Left ventricle myocardium superior (tissue), 1 donor: ENCODE measurements at places on chromosomes 11 and 22. TPM values are rescaled to one million over a fixed set of nuclear protein-coding genes. Genes with fewer than 3 reads are reported as not detected.

DNA sequence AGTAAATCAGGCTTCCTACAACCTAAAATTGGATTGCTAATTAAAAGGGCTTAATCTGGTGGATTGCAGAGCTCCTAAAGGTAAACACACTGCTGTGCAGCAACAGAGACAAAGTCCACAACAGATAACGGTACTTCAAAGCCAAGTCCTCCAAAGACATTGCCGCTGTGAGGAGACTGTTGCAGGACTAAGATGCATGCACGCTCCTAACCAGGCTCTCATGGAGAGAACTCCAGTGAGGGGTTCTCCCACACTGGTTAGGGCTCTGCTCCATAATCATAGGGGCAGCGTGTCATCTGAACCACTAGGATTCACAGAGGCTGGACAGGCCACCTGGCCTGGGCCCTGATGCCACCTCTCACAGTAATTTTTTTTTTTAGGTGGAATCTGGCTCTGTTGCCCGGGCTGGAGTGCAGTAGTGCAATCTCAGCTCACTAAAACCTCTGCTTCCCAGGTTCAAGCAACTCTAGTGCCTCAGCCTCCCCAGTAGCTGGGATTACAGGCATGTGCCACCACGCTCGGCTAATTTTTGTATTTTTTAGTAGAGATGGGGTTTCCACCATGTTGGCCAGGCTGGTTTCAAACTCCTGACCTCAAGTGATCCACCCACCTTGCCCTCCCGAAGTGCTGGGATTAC, 56.9 kb upstream of the ARFGAP3 start:
- no peak for DNase-seq

- DNase-seq = no peak
These were observed 22.8 kb downstream of the THOC5 start for GRCh38 chr22:29530716-29531115.

DNA sequence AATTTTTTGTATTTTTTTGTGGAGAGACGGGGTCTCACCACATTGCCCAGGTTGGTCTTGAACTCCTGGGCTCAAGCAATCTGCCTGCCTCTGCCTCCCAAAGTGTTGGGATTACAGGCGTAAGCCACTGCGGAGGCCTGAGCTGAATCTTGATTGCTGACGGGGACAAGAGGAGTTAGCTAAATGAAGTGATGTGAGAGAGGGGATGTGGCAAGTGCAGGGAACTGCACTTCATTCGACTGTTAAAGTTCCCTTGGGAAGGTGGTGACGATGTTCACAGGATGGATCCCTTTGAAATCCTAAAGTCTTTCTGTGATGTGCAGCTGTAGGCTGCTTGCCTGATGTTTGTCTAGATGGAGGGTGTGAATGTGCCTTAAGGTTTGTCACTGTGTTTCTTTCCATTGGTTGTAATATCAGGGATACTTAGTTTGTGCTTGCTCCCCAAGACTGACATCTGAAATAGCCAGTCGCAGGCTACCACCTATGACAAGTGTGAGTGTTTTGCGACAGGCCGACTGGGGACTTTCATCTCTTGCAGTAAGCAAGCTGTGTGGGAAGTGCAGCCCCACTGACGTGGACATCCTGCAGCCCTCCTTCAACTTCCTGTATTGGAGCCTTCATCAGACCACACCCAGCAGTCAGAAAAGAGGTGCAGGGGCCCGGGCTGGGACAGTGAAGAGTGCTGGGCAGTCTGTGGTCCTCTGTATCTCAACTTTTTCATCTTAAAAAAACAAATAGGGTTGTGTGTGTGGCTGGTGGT, 19.6 kb upstream of the CCDC134 start:
- DNase-seq = peak; percentile 57

DNA sequence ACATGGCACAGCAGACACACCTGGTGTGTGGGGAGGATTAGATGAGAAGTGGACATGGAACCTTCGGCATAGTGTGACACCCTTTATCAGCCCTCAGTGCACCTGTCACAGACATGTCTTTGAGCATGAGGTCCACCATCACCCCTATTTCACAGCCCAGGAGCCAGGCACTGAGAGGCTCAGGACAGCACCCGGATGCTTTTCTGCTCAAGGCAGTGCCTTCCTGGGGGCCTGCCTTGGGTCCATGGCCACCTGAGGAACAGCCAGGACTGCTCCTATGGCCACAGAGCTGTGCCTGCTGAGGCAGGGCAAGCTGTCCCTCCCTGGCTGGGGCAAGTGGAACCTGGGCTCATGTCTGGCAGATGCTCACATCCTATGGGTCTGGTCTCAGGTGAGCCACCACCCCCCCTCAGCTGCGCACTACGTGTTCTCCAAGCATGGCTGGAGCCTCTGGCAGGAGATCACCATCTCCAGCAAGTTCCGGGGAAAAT, 75.8 kb downstream of the MORC2 start:
- no peak for DNase-seq

The SLC22A9 gene
- not detected for total RNA-seq

DNA sequence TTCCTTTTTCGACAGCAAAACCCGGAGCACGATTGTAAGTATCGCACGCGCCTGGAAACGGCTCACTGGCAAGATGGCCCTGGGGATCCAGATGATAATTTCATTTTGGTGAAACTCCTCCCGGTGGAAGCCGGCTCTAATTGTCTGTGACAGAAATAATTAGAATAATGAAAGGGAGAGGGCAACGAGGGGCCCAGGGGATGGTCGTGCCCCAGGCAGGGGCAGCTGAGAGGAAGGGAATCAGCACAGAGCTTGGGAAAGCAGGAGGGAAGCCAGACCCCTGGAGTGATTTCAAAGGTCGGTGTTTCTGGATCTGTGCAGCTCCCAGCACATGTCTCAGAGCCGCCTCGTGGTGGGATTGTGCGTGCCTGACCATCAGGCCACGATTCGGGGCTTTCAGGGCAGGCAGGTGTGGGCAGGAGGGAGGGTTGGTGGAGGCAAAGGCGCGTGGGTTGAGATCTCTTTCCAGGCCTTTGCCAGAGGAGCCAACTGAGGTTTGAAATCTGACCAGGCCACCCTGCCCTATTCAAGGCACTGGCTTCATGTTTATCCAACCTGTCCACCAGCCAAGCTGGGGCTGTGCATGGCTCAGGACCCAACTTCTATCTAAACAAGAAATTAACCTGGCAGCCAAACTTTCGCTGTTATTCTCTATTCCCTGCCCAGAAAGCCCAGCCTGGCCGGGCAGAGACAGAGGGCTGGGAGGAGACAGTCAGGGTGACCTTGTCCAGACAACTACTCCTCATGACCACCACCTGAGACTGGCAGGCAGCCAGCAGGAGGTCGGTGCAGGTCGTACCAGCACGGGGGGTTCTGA, 27.8 kb downstream of the ANO1 start:
- DNase-seq = peak; percentile 29

DNA sequence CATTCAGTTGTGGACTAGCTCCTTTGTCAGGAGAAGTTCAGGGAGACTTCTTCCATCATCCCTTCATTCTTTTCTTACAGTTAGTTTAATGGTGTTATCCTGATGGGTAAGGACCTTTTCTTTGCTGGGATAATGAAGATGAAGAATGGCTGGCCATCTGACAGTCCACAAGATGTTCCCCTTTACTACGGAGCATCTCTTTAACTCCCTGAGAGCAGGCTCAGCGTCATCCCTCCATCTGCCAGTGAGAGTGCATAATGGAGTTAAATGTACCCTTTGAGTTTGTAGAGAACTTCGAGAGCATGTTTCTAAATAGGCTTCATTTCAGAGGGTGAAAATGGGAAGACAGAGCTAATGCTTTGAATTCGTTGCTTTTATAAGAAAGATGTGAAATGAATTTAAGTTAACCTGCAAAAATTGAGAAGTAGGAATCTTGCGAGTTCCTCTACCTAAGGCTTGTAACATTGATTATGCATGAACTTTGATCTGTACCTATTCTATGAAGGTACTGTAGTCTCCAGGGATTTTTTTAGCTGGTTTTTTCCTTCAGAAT, 1.7 kb downstream of the EP300 start:
- no peak for DNase-seq

- DNase-seq = no peak
These were observed at the start of gene OR5A1 for GRCh38 chr11:59436169-59436568. TSS of gene OR5A1 (plus strand) at chr11:59436469. CDS start at chr11:59443169, 6,700 bp downstream.

The CTSW gene
- total RNA-seq = 1.1 TPM

The RBM7 gene
- 20.4 TPM for total RNA-seq

DNA sequence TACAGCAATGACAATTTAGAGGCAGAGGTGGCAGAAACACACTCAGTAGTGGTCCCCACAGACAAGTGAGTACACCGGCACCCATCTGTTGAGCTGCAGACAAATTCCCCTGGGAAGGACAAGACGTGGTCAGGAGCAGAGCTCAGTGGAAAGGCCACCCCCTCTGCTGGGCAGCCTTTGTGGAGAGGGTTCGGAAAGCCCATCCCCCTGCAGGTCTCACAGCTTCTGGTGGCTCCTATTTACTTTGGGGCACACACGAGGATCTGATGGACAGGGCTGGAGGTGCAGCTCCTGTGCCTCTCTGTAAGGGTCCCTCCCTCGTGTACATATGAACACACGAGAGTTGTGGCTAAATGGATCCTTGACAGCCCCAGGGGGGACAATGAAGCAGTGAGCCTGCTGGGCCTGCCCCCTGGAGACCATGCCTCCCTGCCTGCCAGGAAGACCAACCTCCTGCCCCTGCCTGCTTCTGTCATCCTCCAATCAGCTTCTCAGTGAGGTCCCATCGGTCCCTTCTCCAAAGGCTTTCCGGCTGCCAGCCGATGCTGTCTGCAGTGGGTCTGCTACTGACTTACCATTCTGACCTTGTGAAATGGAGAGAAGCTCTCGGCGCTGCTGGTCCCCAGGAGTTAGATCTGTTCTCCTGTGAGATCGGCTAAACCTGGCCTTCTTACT, 161.5 kb downstream of the CACNA1I start:
- DNase-seq = no peak

The GPHA2 gene
- not detected for total RNA-seq

GRCh38 chr11:3091081-3091845, 34.0 kb upstream of the CARS1 start:
- DNase-seq = no peak

The ADORA2A gene
- 4.1 TPM for total RNA-seq

The TMEM86A gene
- 4.5 TPM for total RNA-seq

The INSC gene
- 0.40 TPM for total RNA-seq

DNA sequence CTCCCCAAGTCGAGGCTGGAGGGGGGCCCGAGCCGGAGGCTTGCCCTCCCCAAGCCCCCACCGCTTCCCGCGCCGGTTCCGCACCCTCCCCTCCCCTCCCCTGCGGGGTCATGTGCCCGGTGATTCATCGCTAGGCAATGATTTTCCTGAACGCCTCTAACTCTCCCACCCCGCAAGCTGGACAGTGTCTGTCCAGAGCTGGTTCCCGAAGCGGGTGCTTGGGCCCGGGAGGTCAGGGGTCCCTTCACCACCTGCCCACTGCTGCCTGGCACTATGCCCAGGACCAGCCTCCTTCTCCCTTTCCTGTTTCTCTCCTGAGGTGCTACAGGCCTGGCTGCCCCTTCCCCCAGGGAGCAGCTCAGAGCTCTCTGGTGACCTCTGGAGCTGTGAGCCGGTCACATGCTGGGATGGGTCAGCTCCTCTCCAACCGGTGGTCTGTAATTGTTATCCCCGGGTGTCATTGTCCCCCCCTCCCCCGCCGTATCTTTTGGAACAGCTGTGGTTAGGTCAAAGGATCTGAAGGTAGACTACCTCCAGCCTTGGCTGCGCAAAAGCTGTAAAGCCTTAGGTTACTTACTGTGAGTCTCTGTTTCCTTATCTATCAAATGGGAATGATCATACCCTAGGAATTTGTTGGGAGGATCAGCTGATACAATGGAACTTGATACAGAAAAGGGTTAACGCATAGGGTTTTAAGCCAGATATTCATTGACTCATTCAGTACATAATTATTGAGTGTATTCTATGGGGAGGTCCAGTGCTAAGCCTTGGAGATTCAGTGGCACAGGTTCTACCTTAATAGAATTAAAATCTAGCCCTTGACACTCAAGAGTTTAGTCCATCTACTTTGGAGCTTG, 753 bp downstream of the STX3 start:
- peak; percentile 76 for DNase-seq

- DNase-seq = no peak
These were observed at the start of gene MS4A15 for GRCh38 chr11:60756307-60757032. TSS of gene MS4A15 (plus strand) at chr11:60756867. CDS start at chr11:60763734, 6,867 bp downstream.

- DNase-seq = no peak
These were observed 146.9 kb downstream of the ATXN10 start for GRCh38 chr22:45818424-45819085.

GRCh38 chr11:44600839-44601383, 35.4 kb downstream of the CD82 start:
- peak; percentile 70 for DNase-seq

DNA sequence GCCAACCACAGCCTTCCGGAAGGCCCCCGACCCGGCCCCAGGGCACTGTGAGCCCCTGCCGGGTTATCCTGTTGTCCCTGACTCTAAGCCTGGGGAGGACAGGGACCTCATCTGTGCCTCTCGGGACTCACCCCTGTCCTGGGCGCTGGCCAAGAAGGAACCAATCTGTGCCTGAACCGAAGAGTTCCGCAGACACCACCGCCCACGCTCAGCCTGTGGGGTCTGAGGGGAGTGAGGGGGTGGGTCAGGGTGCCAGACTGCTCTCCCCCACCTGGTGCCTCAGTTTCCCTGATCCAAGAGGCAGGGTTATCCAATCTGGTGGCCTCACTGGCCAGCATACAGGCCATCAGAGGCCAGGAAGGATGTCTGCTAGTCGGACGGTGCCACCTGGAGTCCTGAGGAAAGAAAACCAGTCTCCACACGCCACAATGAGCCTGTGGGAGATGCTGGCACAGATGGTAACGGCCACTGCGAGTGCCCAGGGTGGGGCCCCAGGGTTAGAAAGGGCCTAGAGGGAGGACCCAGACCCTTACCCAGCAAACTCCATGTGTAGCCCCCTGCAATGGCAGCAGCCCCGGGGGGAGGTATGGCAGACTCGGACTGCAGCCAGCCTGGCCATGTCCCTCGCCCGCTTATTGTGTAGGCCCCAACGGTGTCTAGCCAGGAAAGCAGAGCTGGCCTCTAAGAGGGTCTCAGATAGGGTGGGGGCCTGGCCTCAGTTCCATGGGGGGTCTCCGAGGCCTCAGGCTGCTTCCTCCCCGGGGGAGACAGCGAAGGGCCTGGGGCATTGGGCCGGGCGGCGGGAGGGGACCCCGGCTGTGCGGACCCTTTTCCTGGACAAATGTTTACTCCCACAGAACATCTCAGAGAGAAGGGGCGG, 827 bp upstream of the TNNT3 start:
- DNase-seq = no peak

The POU2AF1 gene
- total RNA-seq = 0.62 TPM

DNA sequence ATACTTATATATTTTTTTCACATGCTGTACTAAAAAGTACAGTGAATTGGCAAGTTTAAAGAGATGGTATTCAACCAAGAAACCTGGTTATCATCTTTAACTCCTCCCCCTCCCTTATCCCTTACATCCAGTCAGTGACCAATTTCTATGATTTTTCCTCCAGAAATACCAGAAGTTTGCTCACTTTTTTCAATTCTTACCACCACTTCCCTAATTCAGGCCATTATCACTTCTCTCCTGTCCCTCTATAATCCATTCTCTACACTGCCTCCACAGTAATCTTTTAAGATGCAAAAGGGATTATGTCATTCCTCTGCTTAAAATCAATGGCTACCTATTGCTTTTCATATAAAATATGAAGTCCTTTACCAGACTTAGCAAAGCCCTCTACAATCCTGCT, 62.8 kb downstream of the CEP57 start:
- no peak for DNase-seq

- DNase-seq = no peak
These were observed 25.1 kb downstream of the RGL4 start for GRCh38 chr22:23715806-23716375.

The POU2AF2 gene
- total RNA-seq = not detected
